ENCODE measurements at places on chromosomes 2 and 18.

DNA sequence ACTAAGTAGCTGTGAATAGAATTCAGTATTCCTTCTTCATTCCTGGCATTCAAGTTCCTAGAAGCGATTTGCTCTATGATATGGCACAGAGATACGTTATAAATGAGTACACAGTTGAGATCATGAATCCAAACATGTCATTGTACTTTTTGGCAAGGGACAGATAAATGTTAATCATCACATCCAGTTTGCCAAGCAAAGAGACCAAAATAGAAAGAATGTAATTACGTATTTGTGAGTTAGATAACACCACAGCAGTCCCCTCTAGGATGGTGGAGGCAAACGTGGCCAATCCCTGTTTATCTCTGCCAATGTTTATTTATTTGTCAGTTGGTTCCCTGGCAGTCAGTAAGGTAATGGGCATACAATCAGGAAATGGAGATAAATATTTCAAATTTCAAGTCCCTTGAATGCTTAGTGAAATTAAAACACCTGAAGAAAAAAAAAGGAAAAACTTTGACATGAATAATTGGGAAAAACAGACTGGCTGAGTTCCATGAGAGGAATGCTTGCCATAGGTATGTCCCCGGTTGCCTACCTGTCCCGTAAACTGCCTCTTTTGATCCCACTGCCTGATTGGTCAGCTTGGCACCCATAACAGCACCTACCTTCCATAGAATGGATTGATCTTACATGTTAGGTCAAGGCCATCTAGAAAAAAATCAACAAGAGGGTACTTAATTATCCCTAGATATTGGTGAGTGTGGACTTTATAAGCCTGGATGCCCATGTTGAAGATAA lies 451.1 kb upstream of the NETO1 start:
- no peak for DNase-seq

- no peak for DNase-seq
These were observed 263.4 kb downstream of the SH3BP4 start for GRCh38 chr2:235215248-235215647.

DNA sequence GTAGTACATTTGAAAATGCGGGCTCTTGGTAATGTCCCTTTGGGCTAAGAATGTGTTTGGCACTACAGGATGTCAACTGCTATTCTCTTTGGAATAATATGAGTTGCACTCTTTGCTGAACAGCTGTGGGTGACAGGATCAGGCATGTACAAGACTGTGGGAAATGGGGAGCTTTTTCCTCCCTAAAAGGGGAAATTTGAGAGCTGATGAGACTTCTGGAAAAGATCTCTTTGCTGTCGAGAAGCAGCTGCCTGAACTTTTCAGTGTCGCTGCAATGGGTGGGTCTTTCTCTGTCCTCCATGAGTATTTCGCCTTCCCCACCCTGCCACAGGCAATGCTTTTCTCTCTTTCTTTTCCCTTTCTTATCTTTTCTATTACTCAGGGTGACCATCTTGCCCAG lies 762.2 kb upstream of the GCFC2 start:
- DNase-seq: no peak

DNA sequence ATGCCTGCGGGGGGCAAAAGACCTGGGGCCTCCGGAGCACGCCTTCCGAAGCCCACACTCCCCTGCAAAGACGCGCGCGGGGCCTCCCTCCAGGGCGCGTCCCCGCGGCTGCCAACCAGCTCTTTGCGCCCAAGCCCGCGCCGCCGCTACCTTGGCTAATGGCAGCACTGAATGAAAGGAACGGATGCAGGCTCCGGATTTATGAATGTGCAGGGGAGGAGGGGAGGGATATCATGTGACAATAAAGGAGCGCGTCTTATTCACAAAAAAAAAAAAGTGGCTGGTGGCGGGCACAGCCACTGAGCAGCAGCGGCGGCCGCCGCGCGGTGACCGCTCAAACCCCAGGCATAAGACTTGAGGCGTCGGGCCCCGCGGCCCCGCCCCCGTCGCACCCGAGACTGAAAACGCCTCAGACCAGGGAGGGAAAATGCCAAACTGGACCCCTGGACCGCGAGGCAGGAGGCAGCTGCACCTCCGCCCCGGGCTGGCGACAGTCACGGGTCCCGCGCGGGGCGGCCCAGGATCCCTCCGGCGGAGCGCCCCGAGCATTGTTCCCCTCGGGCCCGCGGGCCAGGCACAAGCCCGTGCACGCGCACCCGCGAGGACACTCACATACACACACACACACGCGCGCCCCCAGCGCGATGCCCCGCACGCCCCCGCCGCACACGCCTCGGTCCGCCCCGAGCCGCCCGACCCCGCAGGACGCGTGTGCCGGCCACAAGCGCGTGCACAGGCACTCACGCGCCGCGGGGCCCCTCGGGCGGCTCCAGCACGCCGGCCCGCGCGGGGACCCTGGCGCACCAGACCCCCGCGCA lies 1.6 kb downstream of the SPRED2 start:
- peak; percentile 91 for DNase-seq

DNA sequence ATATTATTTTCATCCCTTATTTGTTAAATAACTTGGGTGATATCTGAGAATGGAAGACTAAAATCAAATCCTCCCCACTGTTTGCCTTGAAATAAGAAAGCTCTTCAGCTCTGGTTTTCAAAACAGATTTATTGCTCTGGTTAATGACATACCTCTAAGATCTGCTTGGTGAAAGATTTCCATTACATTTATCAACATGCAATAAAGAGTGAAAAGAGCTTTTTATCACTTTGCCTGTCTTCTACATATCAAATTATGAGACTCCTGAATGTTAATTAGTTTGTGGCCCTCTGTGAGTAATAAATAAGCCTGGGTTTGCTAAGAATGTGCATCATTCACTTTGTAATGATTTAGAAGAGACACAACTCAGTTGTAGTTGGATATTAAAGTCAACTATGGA lies 115.7 kb downstream of the PRKRA start:
- no peak for DNase-seq

DNA sequence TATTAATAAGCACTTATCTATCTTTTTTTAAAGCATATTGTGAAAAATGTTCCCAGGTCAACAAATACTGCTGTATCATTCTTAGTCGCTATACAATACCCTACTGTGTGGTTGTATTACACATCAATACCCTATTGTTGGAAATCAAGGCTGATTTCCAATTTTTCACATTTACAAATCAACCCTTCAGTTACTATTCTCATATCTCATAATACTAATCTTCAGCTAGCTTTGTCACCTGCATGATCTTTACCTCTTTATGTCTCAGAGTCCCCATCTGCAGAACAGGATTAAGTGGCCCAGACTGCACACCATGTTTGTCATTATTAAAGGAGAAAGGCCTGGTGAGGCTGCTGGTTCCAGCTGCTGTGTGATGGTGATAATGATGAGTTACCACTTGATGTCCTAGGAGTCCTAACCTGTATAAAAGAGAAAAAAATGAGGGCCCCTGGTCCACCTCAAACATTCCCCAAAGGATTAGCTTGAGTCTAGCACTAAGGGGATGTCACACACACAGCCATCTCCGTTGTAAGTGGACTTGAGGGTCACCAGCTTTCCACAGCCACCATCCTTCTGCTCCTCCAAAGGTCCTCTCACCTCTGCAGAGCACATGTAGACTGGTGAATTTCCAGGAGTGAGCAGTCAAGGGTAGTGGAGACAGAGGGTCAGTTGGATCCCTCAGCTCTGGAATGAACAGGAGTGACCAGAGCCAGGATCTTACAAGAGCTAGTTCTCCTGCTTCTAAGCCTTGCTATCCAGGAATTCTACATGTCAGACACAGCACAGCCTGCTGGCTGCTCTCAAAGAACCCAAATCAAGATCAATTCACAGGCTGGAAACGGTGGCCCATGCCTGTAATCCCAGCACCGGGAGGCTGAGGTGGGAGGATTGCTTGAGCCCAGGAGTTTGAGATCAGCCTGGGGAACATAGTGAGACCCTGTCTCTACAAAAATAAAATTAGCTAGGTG lies 36.0 kb upstream of the BIN1 start:
- no peak for DNase-seq

DNA sequence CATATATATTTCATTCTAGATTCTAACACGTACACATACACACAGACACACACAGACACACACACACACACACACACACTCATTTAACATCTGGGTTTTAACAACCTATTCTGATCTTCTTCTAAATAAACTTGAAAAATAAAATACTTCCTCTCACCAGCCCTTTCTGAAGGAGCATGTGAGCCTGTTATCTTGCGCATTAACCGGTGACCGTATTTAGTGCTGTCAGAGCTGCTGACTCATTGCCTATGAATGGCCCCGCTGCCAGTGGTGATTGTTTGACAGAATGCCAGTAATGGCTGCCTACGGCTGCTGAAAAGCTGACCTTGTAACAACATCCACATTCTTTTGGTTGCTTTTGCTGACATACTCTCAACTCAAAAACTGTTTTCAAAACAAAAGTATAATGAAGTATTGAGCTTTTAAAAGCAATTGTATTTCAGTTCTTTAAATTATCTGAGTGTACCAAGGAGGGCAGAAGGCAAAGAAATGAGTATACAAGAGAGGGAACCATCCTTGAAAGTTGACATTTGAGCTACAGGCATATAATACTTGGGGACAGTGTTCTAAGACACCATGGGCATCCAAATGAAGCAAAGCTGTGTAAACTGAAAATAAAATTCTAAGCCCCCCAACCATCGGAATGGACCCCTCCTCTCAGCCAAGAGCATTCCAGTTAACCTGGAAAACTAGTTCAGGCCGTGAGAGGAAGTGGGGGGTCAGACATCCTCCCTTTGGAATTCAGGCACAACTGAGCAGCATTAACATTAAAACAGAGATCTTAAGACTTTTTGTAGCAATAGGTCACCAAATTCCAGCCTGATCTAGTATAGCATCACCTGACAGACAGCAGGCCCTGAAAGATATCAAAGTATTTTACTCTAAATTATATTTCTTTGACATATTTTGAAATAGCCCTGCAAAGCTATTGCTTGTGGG lies 50.2 kb upstream of the DTNA start:
- no peak for DNase-seq

- DNase-seq: no peak
These were observed 70.4 kb downstream of the ZNF521 start for GRCh38 chr18:25281556-25281955.

GRCh38 chr2:173278794-173279526 lies 75.7 kb upstream of the CDCA7 start:
- no peak for DNase-seq

GRCh38 chr2:172599947-172600346 lies 44.1 kb downstream of the PDK1 start:
- DNase-seq: no peak

DNA sequence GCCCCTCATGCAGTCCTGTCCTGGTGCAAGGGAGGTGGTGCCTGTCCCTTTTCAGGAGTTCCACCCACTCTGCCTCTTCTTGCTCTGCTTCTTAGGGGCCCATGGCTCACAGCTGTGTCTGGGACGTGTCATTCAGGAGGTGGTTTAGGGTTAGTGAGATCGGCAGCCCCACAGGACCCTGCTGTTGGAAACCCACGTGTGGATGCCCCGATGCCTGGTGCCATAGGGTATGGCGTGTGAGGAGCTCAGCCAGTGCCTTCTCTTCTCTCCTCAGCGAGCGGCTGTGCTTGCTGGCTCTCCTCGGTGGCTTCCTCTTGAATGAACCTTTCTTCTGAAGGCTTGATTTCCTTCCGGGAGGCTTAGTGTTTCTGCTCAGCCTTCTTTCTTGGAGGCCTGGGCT lies 55.2 kb downstream of the LDLRAD4 start:
- no peak for DNase-seq

DNA sequence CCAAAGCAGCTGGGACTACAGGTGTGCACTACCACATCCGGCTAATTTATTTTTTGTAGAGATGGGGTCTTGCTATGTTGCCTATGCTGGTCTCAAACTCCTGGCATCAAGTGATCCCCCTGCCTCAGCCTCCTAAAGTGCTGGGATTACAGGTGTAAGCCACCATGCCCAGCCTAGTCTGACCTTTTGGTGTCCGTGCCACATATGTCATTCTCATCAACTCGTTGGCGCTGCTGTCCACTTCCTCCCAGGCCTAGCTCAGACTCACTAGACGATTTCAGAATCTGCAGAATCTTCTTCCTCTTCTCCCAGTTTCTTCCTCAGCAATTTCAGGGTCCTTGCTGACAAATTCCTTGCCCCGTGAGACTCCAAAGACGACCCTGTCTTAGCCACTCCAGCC lies 39.8 kb upstream of the DNMT3A start:
- no peak for DNase-seq

DNA sequence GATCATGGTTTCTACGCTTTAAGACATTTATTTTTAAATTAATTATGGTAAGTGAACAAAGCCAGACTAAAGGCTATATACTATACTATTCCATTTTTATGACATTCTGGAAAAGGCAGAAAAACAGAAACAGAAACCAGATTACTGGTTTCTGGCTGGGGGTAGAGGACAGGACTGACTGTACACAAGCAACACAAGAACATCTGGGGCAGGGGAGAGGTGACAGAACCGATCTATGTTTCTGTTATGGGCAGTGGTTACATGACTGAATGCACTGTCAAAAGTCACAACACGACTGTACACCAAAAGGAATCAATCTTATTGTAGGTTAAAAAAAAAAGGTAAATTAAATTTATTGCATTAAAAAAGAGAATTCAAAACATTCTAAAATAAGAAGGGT lies 64.7 kb downstream of the PTPN2 start:
- no peak for DNase-seq

DNA sequence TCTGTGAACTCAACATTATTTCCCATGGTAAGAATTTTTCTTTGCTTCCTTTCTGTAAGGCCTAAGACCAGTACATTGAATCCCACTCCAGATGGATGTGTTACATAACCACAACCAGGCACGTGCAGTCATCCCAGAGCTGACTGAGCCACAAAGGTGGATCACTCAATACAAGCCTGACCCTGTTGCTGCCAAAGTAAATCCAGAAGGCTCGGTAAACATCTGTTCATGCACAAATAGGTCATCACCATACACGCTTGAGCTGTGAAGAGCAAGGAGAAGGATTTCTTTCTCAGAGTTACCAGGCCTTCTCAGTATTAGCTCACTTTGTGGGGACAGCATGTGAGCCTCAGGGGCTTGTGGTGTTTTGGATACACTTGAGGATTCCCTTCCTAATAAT lies 791.4 kb upstream of the FANCL start:
- no peak for DNase-seq

DNA sequence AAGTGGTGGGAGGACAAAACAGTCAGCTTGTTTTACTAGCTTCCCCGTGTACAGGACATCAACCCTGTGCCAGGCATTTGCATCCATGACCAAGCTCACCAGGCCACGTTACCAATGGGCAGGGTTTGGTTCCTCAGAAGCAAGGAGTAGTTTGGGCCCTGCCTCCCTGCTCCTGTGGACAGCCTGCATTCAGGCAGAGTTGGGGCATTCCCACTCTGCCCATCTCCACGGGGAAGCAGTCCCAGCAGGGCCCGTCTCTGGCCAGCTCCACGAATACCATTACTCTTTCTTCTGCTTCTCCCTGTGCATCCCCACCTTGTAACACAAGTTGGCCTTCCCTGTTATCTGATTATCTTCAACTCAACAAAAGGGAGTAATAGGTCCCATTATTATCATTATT lies 54.0 kb upstream of the RIOK3 start:
- no peak for DNase-seq

- no peak for DNase-seq
These were observed 127.1 kb upstream of the TANK start for GRCh38 chr2:161033059-161033660.
